ENCODE measurements at places on chromosomes 2 and 18. TPM values are rescaled to one million over a fixed set of nuclear protein-coding genes. Genes with fewer than 3 reads are reported as not detected.
A peak's percentile ranks its signal among the peaks of the same experiment; 100 is the strongest.

The HAAO gene
- 2.2 TPM for total RNA-seq

The ACADL gene
- 0.51 TPM for total RNA-seq

DNA sequence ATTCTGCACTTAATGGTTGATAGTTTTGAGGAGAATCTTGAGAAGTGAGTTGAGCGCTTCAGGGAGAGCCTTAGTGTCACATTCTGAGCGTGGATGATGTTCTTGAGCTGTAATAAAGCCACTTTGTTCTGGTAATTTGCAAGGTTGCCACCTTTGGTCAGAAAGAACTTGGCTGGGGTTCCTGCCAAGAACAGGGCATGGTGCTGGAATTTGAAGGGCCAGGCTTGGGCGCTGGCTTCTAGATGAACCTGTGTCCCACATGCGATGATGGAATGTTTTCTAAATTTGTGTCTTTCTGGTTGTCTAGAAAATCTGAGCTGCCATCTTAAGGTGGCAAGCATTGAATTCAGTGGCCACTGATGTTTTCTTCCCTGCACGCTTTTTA is 124.1 kb upstream of the EML6 start:
- no peak for DNase-seq

DNA sequence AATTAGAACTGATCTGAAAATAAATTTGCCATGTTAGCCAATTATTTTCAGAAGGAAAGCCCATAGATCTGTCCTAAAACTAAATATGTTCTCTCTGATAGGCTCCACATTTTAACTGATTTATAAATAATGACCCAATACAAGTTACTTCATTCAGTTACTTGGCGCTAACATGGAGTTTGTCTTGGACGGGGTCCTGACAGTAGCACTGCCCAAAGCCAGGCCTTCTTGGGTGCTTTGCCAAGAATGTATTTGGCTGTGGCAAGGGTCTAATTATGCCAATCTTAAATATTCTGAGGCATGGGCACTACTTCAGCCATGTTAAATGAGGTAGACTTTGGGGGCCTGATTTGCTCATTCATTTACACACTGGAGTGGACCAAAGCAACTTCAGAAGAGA is 135.0 kb upstream of the PKDCC start:
- DNase-seq: no peak

- no peak for DNase-seq
Observed at GRCh38 chr2:191100216-191100615, 50.6 kb downstream of the STAT4 start.

DNA sequence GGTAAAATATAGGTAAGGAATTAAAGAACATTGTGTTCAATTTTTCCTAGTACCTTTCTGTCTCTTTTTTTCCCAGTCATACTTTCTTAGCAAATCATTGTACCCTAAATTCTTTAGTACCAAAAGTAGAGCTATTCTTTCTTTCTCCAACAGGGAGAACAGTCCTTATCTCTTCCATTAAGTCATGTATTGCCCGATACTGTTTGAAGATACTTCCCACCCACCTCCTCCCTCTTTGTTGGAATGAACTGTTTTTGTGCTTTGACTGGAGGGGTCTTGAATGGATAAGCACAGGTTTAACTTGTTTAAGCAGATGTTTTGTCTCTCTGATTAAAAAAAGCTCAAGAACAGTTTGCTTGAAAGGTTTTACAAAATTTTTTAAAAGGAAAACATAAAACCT is 41.3 kb downstream of the RAB10 start:
- DNase-seq: no peak

DNA sequence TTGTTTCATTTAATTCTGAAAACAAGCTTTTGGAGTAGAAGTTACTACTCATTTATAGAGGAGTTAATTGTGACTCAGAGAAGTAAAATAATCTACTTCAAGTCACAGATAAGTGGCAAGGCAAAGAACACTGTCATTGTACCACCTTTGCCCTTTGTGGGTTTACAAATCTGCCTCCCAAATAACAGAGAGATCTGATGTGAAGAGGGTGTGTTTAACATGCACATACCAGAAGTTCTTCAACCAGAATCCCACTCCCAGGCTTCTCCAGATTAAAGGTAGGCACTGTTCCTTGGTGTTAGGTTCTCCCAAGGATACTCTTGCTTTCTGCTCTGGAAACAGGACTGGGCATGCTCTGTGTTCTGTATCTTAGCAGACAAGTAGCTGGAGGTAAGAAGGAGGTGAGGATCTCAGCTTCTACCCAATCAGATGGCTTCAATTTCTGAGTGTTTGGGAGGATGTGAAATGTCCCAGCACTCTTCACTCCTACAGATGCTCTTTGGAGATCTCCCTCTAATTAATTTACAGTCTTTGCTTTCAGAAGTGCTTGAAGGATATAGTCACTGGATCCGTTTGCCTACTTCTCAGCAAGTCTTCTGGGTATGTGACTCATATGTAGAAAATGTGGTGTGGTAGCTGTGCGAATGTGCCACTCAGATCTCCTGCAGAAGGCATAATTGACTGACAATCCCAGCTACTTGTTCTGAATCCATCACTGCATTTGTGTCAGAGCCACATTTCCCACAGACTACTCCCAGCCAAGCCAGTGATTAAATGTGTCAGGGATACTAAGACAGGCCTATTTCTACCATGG is 111.1 kb downstream of the KLHL14 start:
- peak; percentile 74 for DNase-seq

- DNase-seq: no peak
Observed at GRCh38 chr2:186589612-186590349, at the start of gene ITGAV. ITGAV (plus strand) TSS chr2:186590056; CDS start chr2:186590339, 283 bp downstream.
